ENCODE measurements at places on chromosomes 6 and 20.

- no peak for DNase-seq
Observed at GRCh38 chr6:168080393-168081077, 1.5 kb upstream of the FRMD1 start.

DNA sequence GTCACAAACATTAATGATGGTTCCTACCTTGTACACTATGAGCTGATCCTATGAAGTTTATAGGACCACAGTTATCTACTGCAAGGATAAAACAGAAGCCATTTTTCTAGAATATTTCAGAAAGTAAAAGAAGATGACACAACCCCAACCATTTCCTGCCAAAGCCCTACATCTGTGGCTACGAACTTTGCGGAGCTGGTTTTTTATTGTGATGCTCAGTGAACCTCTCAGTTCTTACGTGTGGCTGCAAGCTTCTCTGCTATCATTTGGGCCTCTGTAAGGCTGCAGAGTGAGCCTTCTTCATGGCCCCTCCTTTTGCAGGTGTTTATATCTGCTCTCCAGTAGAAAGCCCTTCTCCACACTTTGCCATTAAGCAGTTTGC is 17.8 kb upstream of the TAGAP start:
- DNase-seq, result no peak

DNA sequence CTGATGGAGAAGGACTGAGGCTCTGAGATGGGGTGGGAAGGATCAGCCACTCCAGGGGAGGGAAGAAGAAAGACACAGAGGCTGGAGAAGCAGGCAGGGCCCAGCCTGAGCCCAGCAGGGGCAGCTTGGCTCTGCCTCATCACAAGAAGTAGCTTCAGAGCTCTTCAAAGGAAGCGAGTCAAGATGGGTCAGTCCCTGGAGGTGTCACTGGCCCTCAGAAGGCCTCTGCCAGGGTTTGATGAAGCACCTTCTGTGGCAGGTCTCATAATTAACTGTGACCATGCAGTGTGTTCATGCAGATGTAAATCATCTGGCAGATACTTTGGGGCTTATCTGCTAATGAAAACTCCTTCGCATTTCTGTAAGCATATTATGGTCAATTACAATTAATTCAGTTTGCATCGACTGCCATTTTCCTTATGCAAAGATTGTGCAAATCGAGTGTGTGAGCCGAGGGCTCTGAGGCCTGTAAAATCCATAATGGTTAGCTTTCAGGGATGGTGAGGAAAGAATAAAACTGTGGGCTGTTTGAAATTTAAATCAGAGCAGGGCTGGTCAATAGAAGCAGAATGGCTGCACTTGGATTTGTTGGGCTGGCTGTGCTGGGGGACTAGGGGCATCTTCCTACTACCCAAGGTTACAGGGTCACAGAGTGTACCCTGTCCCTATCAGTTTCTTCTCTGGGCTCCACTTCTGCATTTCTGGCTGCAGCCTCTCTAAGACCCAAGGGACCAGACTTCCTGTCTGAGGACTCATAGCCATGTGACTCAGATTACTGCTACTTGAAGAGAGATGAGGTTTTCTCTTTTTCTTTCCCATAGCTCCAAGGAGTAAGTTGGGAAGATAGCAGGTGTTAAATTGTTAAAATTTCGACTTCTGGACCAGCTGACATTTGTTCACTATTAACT is 376.6 kb downstream of the DHX35 start:
- DNase-seq, result no peak

GRCh38 chr6:81564470-81565068 is 187.9 kb downstream of the TENT5A start:
- no peak for DNase-seq

DNA sequence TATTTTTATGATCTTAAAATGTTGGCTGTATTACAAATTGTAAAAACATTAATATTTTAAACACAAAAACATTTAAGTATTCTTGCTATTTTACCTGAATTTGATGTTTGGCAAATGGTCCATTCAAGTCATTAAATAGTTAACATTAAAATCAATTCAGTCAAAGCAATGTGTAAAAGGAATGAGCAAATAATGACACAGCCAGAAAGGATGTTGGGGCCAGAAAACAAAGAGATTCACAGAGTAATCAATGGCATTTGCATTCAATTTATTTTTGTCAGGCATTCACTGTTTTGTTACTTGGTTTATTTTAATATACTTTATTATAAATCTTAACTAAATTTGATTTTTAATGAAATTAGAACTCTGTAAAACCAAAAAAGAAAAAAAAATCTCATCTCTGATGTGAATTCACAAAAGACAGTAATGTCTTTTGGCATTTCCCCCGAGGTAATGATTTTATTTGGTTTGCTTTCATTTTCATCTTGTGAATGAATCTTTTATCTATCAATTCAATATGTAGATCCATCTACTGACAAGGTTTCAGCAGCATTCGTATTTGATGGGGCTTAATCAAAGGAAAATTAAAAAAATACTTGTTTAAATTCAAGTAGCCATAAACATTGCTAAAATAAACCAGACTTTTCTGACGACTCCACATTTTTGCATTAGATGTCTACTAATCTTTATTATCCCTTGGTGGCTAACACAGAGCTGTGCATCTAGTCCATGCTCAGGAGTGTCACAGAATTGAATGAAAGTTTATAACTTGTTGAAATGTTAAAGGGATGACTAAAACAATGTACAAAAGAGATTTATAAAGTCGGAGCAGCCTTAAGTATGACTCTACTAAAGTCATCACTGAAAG is 866.7 kb upstream of the GJE1 start:
- no peak for DNase-seq

DNA sequence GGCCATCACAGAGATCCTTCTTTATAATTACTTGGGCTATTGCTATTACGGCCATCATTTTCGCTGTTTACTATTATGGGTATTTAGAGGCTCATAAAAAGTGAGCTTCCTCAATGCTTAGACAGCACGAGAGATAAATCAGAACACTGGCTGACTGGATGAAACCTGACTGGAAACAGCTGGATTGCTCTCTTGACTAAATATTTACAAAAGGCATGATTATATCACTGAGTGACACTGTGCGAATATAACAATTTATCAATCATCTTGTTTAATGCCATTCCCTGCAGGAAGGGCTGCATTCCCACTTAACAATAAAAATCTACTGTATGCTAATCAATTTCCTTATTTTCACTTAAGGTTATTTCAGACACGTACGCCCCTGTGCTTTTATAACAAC is 260.1 kb upstream of the ARID1B start:
- no peak for DNase-seq

- no peak for DNase-seq
Observed at GRCh38 chr6:135955099-135955498, 103.6 kb downstream of the PDE7B start.

DNA sequence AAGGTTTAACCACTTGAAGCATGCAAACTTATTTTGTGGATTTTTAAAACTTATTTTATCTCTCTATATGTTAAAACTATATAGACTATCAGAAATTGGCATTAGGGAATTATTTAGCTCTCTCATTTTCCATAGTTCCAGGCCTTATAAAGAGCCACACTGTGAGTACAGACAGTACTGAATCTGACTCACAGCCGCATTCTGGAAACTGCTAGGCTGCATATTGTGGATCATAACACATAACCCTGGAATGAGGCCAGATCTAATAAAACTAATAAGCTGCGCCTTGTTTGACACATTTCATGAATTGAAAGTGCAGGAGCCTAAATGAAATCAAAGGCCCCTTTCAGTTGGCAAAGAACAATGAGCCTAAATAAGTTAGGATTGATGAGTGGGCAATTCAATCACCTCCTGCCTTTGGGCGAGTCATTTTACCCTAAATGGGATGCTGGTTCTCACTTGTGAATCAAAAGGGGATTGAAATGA is 308.4 kb downstream of the PACRG start:
- no peak for DNase-seq

GRCh38 chr6:124994648-124995047 is 32.4 kb downstream of the RNF217 start:
- no peak for DNase-seq

GRCh38 chr6:18472941-18473340 is 85.8 kb downstream of the RNF144B start:
- no peak for DNase-seq

GRCh38 chr6:54698974-54699373 is 147.6 kb upstream of the FAM83B start:
- no peak for DNase-seq
